Immature natural killer cell (primary cell): ENCODE measurements at places on chromosomes 3 and 15.

- no peak for DNase-seq
These were observed 47.8 kb downstream of the LRRK1 start for GRCh38 chr15:100966997-100967396.

DNA sequence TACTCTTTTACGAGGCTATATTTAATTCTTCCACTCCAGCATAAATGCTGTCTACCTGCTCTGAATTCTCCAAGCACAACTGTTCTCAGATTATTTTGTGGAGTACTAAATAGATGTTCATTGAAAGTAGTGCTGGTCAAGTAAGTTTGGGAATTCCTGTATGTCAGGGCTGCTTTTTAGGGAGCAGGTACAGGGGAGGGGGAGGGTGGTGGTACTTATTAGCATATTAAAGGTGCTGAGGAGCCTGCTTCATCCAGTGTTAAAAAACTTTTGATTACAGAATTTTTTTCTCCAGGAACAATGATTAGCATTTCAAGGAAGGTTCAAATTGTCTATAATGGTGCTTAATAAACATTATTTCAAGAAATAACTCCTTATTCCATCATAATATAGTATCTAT lies 59.2 kb downstream of the PPM1L start:
- no peak for DNase-seq

DNA sequence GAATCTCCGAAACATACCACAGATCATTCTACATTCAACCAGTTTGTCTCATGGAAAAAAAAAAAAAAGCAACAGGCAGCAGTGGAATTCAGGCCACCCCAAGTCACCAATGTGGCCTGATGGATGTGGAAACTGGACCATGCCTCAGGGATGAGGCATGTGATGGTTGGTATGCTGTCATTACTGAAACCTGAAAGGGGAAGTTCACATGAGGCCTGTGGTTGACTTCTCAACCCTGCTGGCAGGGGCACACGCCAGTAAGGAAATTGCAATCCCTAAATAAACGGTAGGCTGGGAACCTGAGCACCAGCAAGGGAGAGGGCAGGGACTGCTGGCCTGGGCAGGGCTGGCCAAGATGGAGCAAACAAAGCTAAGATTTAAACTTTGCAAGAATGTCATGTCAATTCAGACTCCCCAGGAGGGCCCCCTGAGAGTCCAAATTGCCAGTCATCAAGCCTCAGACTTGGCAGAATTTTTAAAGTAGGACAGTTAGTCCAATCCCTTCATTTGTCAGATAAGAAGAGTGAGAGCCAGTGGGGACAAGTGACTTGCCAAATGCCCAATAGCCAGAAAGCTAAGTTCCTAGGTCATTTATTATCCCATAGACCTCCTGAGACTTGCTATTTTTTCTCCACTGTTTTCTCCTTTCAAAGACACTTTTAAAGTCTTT lies 310.4 kb downstream of the ERC2 start:
- DNase-seq, result no peak

DNA sequence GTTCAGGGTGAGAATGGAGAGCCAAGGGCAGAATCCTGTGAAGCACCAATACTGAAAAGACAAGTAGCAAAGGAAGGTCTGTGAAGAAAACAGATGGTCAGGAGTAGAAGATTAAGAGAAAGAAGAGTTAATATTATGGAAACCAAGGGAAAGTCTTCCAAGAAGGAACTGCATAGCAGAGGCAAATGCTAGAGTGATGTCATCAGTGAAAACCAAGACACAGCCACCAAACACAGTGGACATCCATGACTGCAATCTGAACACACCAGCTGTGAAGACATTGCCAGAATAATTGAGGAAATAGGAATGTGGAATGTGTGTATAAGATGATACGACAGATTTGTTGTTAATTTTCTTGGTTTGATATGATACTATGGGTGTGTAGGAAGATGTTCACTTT lies 26.8 kb upstream of the ZBTB38 start:
- DNase-seq, result no peak

DNA sequence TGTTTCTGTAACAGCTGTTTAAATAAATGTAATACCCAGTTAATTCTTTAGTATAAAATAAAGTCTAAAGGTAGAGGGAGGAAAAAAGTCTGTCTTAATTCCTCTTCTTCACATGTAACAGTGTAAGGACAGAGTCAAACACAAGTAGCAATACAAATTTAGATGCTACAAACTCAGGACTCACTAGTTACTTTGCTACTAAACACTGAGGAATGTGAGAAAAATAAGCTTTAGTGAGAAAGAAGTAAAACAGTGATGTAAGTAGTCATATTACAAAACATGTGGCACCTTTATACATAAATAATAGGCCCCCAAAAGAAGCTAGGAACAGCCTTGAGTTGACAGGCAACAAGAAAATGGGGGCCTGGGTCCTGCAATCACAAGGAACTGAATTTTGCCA lies 113.0 kb downstream of the TBC1D5 start:
- no peak for DNase-seq

GRCh38 chr15:76151599-76151974 lies 91.8 kb downstream of the TMEM266 start:
- DNase-seq, result no peak

DNA sequence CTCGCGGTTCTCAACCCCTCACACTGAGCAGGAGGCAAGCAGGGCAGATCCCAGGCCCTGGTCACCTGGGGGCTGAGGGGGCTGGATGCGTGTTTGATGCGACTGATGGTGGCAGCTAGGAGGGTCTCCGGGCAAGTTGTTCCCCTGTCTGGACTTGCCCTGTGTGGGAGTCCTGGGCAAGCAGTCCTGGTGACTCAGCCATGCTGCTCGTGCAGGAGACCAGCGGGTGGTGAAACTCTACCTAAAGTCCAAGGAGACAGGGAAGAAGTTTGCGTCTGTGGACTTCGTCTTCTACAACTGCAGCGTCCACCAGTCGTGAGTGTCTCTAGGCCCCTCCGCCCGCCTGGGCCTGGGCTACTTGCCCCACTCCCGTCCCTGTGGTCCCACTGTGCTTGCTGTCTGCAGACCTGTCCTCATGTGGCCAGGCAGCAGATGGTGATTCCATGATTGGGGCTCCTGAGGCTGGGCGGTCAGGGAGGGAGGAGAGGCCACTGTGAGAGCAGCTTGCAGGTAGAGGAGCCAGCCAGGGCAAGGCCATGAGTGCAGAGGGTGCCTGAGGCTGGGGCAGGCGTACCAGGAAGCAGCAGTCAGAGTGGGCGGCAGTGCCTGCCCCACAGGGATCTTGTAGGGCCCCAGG lies 23.1 kb downstream of the PLXNA1 start:
- no peak for DNase-seq

GRCh38 chr15:69807721-69808120 lies 290.0 kb downstream of the TLE3 start:
- no peak for DNase-seq

DNA sequence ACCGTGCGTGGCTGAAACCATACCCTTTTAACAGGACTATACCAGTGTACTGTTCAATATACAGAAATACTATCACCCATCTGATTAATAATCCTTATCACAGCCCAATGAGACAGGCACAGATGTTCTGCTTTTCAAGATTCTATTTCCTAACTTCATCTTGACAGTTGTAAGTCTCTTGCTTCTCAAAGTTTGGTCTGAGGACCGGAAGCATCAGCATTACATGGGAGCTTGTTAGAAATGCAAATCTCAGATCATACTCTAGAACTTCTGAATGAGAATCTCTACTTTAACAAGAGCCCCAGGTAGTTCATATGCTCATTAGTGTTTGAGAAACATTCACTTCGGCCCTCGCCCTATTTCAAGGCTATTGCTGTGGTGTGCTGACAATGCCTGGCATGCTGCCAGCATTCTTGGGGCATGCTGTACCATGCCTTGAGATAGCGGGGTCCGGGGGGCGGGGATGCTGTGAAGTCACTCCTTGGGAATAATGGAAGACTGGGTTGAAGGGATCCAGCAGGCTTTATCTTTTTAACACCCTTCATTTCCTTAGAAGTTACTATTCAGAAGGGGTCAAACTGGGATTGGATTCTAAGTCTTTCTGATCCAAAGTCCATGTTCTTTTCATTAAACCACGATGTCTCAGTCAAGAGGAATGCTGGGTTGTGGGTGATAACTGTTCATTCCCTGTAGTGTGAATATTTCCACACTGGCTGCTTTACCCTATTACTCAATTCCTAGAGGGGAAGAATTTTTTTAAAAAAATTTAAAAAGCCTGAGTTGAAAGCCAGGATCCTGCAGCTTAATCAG lies 194.7 kb downstream of the LPP start:
- no peak for DNase-seq

DNA sequence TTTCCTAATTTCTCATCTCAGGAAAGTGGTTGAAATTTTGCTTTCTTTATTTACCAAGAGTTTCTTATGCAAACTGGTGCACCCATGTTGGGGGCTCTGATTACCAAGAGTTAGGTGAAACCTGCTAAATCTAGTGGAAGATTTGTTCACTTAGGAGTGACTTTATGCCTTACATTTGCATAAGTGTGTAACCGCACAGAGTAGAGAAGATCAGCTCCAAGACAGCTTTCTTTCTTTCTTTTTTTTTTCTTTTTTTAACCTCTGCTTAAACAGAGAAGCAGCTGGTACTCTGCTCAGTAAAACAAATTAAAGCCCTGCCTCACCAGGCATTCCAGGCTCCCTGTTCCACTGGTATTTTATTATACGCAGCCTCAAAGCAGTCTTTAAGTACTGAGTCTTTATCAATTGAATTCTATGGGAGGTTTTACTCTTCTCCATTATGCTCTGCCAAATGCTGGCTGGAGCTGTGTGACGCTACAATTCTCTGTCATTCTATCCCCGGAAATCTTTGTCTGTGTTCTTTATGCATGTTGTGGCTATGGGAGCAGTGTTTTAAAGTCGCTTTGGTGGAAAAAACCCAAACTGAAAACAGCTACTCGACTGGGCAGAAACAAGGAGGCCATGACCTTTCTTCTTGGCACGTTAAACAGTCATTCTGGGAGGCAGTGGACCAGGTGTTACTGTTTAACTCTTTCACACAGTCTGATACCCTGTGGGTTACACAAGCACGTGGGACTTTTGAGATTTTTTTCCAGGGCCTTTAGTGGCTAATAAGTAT lies 55.2 kb upstream of the GBE1 start:
- DNase-seq, result no peak

DNA sequence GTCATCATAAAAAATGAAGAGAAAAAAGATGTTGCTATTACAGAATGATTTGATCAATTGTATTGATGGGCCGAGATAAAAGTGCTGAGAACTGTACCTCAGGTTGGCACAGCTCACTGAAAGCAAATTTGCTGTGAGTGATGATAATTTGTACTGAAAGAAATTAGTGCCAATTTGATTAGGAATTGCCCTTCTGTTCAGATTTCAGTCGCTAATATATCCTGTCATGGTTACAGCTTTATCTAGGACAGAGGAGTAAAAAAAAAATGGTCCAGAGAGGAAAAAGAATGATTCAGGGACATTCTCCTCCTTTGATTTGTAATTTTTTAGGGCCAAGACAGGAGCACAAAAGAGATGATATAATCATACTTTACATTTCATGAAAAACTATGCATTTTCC lies 1264.2 kb downstream of the ROBO2 start:
- DNase-seq, result no peak

GRCh38 chr15:43771816-43772215 lies 5.0 kb downstream of the ELL3 start:
- DNase-seq, result no peak

DNA sequence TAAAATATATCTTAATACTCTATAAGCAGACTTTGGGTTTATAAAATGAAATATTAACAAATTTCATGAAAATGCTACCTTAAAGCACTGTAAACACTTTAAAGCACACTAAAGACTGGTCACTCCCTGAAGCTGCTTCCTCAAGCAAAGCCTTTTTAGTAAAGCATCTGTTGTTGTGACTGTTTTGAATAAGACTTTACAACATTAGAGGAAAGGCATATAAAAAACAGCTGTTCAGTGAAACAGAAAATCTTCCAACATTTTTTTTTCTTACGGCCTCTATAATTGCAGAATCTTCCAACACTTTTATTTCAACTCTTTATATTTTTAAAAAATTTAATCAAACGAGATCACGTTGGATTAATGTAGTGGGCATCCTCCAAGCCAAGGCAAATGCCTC lies 48.1 kb downstream of the GRK7 start:
- no peak for DNase-seq

GRCh38 chr3:131712662-131713061 lies 209.9 kb upstream of the MRPL3 start:
- DNase-seq, result no peak

DNA sequence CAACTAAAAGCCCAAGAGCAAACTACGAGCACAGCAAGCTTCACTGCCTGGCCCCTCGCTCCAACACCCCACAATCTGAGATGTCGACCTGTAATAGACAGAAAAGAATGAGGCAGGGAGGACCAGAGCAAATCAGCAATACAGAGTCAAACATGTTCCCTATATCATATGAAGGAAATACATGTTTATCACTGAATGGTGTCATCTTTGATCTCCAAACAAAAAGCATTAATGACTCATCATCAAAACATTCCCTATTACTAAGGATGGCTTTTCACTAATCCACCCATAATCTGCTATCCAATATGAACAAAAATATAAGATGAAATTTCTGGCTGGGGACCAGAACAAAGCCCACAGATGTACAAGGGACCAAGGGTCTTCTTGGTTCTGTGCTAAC lies 34.7 kb downstream of the MYO5A start:
- DNase-seq, result no peak

- no peak for DNase-seq
These were observed 77.5 kb upstream of the LINGO1 start for GRCh38 chr15:77710206-77710605.

DNA sequence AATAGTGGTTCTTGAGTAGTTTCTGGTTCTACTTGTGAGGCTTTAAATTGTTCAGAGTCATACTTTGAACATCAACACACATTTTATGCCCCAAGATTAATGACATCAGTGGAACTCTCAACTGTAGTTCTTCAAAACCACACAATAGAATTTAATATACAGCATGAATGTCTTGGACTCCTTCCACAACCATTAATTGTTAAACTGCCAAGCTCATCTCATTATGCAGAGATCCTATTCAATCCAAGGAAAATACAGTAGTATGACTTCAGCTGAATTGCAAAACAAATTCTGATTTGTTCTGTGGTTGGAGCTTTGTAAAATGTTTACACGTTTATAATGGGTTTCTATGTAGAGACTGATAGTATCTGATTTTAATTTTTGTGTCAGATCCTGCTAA lies 199.2 kb upstream of the SLC2A2 start:
- no peak for DNase-seq

DNA sequence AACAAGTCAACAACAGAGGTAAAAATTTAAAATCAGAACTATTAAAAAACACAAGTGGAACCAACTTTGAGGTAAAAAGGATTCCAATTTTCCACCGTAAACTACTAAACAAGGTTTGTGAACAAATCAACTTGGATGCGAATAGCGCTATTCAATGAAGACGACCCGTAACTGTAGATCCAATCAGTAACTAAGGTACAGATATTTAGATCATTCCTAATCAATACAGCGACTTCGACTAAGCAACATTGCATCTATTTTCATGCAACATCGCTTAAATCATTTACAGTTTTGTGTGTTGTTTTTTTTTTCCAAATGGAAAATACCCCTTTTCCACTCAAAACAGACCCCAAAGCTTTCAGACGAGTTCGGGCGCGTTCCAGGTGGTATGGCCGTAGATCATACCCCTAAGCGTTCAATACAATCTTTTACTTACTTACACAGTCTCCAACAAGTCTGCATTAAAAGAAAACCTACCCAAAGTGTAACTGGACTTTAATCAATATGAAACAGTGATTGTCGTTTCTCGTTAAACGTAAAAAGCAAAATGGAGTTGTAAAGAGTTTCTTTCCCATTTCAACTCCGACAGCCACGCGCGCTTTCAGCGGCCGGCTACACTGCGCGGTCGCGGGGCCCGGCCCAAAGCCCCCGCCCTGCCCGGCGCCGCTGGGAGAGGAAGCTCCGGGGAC lies 786 bp downstream of the RHOA start:
- no peak for DNase-seq
